ENCODE measurements at places on chromosomes 7 and 10.

DNA sequence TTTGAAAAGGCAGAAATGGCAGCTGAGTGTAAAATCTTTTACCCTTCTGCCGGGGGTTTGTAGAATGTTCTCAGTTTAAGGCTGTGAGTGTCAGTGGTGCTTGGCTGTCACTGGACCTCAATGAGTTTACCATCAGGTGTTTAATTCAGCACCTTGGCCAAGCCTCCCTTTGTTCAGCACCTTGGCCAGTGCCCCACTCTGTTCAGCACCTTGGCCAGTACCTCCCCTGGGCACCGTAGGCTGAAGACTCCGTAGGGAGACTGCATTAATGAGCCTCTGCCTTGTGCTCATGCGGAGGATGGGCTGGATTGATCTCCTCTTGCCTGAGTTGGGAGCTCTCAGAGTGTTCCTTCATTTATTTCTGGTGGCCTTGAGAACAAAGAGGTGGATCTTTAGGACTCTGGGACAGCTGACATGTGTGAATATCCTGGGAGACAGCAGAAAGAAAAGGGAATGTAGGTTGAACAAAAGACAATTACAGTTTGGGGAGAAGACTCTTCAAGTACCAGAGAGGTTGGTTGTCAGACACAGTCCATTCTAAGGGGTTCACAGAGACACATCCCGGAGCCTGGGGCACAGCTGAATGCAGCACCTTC is 1.6 kb downstream of the FAM24A start:
- no peak for DNase-seq

GRCh38 chr10:788796-789748 is 99.6 kb upstream of the DIP2C start:
- no peak for DNase-seq

DNA sequence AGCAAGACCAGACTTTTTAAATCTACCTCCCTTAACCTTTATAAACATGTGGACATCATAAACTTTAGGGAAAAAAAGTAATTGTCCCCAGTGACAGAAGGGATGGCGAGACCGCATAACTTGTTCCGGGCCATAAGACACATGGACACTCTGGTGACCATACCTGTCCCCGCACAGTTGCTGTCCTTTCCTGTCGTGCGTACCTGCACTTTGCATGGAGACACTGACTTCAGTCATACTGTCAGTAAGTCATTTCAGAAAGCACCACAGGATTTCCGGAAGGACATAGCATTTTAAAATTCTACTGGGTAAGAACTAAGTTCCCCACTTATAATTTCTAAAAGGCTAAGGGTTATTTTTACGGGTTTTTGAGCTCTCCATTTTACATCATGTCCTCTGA is 120.9 kb downstream of the CREB5 start:
- DNase-seq = no peak

GRCh38 chr7:42550706-42551470 is 313.9 kb upstream of the GLI3 start:
- no peak for DNase-seq

- DNase-seq = no peak
Measured at GRCh38 chr10:132113766-132114365, 48.1 kb downstream of the JAKMIP3 start.

GRCh38 chr10:11522821-11523245 is 88.6 kb downstream of the USP6NL start:
- DNase-seq = no peak

- no peak for DNase-seq
Measured at GRCh38 chr7:77360104-77360503, 56.0 kb downstream of the GSAP start.

- no peak for DNase-seq
Measured at GRCh38 chr10:123869020-123869414, 22.6 kb downstream of the CPXM2 start.

DNA sequence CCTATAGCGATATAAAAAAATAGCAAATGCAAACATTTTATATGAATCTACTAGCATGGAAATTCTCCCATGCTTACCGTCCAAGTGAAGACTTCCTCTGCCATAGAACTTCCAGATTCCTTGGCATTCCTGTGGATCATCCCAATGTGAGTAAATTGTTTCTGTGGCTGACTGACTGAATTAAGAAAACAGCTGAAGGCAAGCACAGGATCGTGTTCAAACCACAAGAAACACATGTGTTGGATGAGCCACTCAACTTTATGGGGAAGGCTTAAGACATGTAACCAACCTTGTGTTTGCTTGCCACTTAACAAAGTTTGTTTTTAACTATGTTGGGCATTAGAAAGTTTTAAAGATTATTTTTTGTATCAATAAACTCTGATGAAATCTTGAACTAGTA is 2.6 kb upstream of the MYPN start:
- no peak for DNase-seq

GRCh38 chr7:71708710-71709109 is 576.8 kb downstream of the GALNT17 start:
- DNase-seq = no peak

DNA sequence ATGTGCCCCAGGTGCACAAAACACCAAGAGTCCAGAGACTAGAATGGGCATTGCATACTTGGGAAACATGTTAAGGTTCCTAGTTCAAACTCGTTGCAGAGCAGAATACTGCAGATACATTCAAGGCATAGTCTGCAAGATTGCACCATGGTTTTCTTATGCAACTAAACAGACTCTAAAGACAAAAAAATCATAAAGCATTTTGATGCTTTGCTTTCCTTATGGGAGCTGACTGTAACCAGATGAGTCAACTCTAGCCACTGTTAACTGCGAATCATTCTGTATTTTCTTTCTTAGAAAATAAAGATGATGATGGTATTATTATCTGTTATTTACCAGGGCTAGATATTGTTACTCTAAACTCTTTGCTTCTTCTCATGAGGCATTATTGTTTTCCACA is 19.7 kb downstream of the TRUB1 start:
- DNase-seq = no peak

DNA sequence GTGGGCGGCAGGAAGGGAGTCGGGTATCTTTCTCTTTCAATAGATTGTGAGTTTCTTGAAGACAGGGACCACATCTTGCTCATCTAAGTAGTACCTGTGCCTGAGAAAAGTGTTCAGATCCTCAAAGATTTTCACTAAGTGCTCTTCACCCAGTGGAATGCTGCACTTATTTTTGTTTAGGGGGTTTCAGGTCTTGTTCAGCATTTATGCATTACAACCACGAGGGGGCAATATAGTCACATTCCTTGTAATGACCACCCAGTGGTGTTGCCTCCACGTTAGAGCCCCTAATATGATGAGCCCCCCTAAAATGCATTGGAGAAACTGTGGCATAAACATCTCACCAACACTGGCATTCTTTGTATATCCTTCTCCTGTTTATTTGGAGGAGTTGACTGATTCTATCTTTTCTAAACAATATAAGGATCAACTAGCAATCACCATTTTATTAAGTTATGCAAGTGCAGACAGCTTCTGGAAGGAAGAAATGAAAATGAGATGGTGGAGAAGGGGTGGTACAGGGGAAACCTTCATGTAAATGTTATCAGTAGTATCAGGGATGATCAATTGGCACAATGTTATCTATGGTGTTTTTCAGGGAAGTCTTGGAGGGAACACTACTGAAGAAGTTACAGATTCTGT is 3.1 kb upstream of the PAPSS2 start:
- no peak for DNase-seq

DNA sequence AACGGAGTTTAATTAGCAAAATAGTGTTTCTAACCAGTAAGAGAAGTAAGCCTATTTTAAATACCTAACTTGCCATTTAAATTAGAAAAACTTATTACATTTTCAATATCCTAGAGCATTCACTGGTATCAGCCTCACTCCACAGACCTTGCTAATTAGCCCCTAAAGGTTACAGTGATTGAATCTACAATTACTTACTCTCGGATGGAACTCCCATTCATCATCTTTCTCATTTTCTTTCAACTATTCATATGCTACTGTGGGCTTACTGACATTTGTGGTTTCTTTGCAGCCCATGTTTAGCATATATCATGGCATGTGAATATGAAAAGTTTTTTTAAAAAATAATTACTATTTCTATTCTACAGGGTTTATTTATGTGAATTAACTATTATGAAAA is 86.4 kb downstream of the GPR37 start:
- no peak for DNase-seq

DNA sequence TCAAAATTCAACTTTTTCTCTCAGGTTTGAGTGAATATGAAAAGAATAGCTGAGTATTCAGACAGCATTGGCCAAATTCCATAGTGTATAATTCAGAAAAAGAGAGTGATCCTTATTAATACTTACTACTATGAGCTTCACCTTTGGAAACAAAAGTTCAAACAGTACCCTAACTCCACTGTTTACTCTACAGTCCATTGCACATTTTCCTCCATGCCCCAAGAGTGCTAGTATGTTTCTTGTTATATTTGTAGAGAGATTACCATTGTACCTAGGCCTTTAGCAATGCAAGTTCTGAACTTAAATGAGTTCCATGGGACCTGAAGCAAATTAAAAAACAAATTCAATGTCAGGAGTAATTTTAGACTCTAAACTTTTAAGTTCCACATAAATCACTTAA is 48.1 kb downstream of the MAGI2 start:
- no peak for DNase-seq
